Chondrocyte (in vitro differentiated cells): ENCODE measurements at places on chromosomes 6 and 20. TPM values are rescaled to one million over a fixed set of nuclear protein-coding genes. Genes with fewer than 3 reads are reported as not detected.

The PRDM13 gene
- not detected in 3 replicates for total RNA-seq

The SLA2 gene
- 0.24 TPM in 1 of 3 replicates, not detected in the others for total RNA-seq

The IMPG1 gene
- total RNA-seq, result not detected in 3 replicates

The ERMARD gene
- 26.1 to 35.2 TPM (median 27.4 TPM) in 3 replicates for total RNA-seq

The EBF4 gene
- 8.0 to 15.2 TPM (median 11.4 TPM) in 3 replicates for total RNA-seq

The COL12A1 gene
- total RNA-seq, result 1,995 to 2,753 TPM (median 2,073 TPM) in 3 replicates

The FYN gene
- total RNA-seq, result 79.1 to 111 TPM (median 109 TPM) in 3 replicates

The PRL gene
- total RNA-seq, result not detected in 3 replicates

The GPX5 gene
- not detected in 3 replicates for total RNA-seq

The PPIL4 gene
- 28.8 to 30.0 TPM (median 29.8 TPM) in 3 replicates for total RNA-seq

The EEF1E1 gene
- 15.7 to 26.8 TPM (median 17.9 TPM) in 3 replicates for total RNA-seq

The SIRPB1 gene
- 0.58 to 2.7 TPM (median 1.6 TPM) in 3 replicates for total RNA-seq

The KIF13A gene
- total RNA-seq, result 39.5 to 51.9 TPM (median 49.7 TPM) in 3 replicates

The SULF2 gene
- 82.4 to 120 TPM (median 85.7 TPM) in 3 replicates for total RNA-seq

The RBM24 gene
- 10.1 to 13.1 TPM (median 10.8 TPM) in 3 replicates for total RNA-seq

The MAVS gene
- total RNA-seq, result 37.9 to 41.6 TPM (median 38.8 TPM) in 3 replicates

The SLC16A10 gene
- total RNA-seq, result 0.02 TPM in 1 of 3 replicates, not detected in the others

The PLG gene
- not detected in 3 replicates for total RNA-seq

The CST2 gene
- not detected in 3 replicates for total RNA-seq

The VNN1 gene
- total RNA-seq, result not detected in 3 replicates

The AP5S1 gene
- total RNA-seq, result 17.9 to 24.5 TPM (median 20.1 TPM) in 3 replicates

The GPLD1 gene
- 4.2 to 4.4 TPM (median 4.2 TPM) in 3 replicates for total RNA-seq

The FLRT3 gene
- total RNA-seq, result 1.5 to 1.7 TPM (median 1.7 TPM) in 3 replicates
